Stimulated activated CD8-positive, alpha-beta memory T cell treated with anti-CD3 and anti-CD28 coated beads, Interleukin-7, amount 100 ng/mL, for 24 hours (primary cell): ENCODE measurements at places on chromosomes 5 and 9.

DNA sequence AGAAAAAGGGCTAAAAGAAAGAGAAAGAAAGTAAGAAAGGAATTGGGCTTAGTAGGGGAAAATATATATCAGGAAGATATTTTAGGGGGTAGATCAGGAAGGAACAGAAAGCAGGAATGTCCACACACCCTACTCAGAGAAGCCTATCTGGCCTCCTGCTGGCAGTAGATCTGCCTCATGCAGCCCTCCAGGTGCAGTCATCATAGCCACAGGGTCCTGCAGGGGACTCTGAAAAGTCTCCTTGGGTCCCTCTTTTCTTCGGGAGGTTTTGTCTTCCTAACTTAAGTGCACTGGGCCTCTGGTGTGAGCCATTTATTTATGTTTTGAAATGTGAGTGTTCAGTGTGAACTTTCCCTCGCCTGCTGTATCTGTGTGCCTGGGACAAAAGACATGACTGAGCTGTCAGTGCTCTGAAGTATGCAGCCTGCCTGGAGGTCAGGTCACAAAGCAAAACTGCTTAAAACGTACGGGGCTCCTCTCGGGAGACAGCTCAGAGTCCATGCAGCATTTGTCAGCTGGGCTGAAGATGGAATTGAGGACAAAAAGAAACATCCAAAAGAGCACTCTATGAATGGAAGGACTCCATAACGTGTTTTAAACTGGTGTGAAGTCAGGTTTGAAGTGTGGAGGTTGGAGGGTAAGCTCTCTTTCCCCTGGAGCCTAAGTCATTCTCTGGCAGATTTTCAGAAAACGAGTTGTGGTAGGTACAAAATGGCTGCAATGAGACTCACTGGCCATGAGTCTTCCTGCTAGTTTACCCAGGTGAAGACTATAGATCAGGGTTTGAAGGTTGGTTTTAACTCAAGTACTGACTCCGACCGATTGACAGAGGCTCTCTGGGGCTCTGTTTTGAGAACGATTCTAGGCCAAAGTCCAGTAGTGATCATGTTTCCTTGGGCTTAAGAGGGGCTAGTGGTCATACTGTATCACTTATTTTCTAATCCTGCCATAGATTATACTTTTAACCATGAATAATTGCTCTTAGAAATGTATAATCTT, 151.8 kb upstream of the GDNF start:
- DNase-seq: no peak

DNA sequence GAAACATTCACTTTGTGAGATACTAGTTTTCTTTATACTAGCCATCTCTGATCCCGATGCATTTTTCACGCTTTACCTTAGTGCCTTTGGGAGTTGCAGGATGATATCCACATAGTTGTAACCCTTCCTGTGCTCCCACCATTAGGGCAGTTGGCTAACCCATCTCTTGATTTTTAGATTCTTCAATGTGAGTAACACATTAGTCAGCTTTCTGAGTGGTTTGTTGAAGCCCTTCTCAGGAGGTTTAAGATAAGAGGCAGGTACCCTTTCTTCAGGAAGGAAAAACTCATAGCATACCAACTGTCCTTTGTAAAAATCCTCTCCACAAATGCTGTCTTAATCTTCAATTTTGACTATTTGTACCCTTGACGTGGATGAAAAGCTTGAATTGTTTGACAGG, 392.3 kb downstream of the DMAC1 start:
- DNase-seq: no peak

DNA sequence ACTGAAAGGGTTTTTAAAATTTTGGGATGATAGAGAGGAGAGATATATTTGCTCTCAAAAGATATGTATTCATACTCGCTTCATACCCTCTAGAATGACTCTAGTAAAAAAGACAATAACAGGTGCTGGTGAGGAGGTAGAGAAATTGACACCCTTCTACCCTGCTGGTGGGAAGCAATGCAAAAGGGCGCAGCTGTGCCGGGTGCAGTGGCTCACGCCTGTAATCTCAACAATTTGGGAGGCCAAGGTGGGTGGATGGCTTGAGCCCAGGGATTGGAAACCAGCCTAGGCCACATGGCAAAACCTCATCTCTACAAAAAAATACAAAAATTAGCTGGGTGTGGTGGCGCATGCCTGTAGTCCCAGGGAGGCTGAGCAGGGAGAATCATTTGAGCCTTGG, 33.9 kb upstream of the NXNL2 start:
- no peak for DNase-seq

GRCh38 chr9:124621371-124622328, 114.5 kb upstream of the NR5A1 start:
- no peak for DNase-seq

DNA sequence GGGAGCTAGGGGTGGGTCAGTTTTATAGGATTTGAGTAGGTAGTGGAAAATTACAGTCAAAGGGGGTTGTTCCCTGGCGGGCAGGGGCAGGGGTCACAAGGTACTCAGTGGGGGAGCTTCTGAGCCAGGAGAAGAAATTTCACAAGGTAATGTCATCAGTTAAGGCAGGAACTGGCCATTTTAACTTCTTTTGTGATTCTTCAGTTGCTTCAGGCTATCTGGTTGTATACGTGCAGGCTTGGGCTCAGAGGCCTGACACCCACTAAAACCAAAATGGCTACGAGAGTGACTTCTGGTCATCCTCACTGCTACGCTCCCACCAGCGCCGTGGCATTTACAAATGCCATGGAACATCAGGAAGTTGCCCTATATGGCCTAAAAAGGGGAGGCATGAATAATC, 20.7 kb upstream of the NXNL2 start:
- DNase-seq: no peak
